ENCODE measurements at places on chromosomes 3 and 15.

GRCh38 chr3:115836944-115837343 lies 213.6 kb downstream of the GAP43 start:
- DNase-seq = no peak

DNA sequence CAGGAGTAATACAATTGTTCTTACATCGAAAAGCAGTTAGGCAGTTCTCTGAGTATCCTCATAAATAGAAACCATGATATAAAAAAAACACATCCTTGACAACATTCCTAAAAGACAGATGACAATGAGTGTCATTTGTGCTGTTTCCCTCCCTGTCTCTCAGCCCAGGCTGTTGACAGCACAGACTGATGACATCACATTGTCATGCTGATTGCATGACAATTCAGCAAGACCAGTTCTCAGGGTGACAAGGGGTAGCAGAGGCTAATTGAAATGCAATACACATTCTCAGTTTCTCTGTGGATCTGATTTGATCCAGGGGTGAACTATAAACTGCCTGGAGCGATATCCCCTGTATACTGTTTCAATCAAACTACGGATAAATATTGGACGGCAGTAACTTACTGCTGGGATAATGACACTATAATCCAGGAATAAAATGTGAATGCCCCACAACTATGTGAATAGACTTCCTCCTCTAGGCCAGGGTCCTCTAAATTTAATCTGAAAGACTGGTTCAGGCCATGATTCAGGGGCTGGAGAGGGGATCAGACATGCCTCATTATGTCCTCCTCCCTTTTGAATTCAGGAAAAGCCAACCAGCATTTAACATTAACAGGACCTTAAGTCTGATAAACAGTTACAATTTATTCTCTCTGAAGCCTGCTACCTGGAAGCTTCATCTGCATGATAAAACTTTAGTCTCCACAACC lies 16.7 kb upstream of the EIF1B start:
- no peak for DNase-seq

DNA sequence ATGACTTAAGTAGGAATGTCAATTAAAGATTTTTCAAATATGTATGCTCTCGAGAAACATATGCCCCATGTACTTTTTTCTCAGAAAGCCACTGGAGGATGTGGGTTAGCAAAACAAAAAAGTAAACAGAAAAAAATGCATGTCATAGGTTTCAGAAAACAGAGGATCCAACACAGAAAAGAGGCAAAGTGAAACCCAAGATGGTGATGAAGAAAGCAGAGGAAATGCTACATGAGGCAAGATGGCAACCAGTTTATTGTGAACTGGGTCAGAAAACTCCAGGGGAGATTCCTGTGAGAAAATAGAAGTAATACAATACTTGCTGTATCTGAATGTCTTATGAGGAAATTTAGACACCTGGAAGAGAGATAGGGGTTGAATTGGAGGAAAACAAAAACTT lies 30.8 kb upstream of the EOMES start:
- DNase-seq = no peak

DNA sequence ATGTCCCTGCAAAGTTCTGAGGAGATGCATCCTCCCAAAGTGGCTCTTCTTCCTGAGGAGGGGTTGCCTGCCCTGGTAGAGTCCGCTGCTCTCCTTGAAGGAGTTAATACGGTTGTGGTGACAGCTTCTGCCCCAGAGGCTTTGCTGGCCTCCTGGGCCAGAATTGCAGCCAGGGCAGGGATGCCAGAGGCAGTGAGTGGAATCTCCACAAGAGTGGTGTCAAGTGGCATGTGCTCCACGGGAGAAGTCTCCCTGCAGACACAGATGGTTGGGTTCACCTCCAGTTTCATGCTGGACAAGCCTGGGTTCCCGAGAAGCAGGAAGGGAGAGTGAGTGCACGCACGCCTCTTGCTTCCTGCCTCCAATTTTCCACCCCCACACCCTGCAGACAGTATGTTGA lies 105.5 kb downstream of the SLC25A26 start:
- DNase-seq = no peak

- DNase-seq = no peak
Observed at GRCh38 chr15:47991357-47991756, 129.4 kb upstream of the SLC24A5 start.

DNA sequence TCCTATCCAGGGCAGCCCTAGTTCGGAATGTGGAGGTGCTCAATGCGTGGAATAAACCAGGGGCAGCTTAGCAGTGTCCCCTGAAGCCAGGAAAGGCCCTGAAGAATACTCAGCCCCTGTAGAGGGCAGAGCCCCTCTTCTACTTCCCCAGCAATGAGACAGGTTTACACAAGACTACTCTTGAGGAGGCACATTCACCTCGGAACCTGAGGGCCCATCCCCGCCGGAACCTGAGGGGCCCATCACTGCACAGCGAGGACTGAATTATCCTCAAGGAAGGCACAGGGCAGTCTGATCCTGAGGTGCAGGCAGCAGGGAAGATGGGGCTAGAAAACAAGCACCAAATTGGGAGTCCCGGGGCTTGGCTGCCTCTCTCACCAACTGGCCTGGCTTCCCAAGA lies 22.2 kb downstream of the CCDC13 start:
- DNase-seq = no peak

- DNase-seq = no peak
Observed at GRCh38 chr3:169811631-169812331, 889 bp upstream of the LRRIQ4 start.

DNA sequence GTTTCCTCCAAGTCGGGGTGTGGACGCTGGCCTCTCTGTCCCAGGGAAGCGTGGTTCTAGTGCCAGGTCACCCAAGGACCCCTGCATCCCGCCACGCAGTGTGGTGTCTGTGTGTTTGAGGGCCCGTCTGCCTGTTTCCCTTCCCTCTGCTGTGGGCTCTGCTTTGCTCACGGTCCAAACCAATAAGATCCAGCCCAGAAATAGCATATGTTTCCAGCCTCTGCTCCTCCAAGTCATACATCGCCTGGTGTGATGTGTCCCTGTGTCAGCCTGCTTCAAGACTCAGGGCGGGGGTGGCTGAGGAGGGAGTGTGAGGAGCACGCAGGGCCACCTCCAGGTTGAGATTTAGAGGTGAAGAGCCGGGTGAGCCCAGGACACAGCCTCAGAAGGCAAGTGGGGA lies 21.9 kb upstream of the RPL29 start:
- no peak for DNase-seq
